ENCODE measurements at places on chromosomes 13 and 19.

DNA sequence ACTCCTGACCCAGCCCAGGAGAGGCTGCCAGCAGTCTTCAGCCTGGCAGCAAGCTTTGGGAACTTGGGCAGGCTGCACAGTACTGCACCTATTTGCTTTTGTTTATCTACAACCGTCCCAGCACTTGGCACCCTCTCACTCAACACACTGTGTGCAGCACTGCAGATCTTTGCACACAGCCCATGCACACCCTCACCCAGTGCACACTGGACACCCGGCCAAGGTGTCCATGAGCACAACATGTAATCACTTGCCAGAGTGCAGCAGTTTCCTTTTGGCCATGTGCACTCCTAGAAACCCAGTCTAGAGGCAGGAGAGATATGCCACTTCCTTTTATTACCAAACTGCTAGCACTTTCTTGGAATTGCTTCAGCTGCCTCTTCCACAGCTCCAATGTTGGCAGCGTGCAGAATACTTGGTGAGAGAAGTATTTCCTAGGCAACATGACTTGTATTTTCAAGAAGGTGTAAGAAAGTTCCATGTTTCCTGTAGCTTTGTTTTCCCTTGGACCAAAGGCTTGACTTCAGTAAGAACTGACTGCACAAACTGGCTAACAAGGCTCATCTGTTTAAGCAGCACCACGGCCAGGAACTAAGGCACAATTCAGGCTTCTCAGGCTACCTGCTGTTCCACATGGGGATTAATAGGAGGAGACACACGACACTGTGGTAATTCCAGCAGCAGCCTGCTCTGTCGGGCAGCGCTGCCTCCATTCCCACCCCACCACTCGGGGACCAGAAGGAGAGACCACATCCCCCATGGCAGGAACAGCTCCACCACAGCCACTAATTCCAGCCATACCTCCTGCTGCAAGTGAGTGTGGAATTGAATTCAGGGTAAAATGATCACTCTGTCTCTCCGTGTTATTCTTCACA is 15.3 kb downstream of the ATP7B start:
- no peak for DNase-seq

- no peak for DNase-seq
Measured at GRCh38 chr19:2549701-2550191, 73.8 kb downstream of the GADD45B start.

DNA sequence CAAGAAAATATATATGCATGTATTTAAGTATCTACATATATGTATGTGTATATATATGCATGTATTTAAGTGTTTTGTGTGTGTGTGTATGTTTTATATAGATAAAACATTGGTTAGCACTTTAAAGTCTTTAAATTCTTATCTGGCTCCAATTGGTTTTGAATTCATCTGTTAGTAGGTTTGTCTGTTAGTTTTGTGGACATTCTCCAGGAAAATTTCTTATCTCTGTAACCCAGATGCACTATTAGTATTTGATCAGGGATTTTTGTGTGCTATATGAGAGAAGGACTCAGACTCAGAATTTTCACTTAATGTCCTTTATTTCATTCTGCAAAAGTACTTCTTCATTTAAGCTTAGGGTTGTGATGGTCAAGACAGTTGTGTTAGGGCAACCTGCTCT is 103.1 kb downstream of the ITGBL1 start:
- no peak for DNase-seq

- DNase-seq: no peak
Measured at GRCh38 chr19:4375164-4376027, 25.0 kb downstream of the SH3GL1 start.

- DNase-seq: no peak
Measured at GRCh38 chr13:62280590-62280989, 864.9 kb upstream of the PCDH20 start.

- DNase-seq: no peak
Measured at GRCh38 chr19:31583148-31583547, 233.9 kb upstream of the TSHZ3 start.

DNA sequence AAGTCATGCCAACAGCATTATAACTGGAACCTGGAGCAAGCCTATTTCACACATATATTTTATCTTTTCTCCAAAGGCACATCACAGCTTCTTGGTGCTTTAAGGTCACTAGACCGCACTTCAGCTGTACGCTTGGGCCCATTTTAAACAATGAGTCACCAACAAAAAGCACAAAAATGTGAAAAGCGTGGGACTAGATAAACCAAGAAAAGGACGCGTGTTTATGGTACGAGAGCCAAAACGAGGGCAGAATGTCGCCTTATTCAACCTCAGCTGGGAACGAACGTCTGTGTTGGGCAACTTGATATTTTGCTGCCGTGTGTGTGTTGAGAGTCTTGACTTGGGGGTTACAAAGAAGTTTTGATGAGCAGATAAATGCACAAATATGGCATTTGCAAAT is 9.2 kb upstream of the EHD2 start:
- no peak for DNase-seq

GRCh38 chr19:56973713-56974555 is 133.4 kb upstream of the PEG3 start:
- DNase-seq: no peak

- DNase-seq: no peak
Measured at GRCh38 chr13:108383667-108384066, 114.1 kb downstream of the TNFSF13B start.

DNA sequence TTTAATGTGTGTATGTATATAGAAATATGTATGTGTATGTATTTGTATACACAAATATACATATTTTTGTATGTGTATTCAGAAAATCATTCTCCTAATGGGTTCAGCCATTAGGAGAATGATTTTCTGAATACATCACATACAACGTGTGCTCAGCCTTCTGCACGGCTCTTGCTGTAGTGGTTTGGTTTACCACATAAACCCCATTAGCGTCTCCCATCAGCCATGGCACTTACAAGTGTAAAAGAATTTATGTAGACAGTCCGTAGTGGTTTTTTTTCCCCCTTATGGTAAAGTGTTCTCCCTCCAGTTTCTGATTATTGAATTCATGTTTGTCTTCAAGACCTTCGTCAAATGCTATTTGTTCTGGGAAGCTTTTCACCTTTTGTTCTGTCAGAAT is 38.2 kb downstream of the ATP8A2 start:
- no peak for DNase-seq

DNA sequence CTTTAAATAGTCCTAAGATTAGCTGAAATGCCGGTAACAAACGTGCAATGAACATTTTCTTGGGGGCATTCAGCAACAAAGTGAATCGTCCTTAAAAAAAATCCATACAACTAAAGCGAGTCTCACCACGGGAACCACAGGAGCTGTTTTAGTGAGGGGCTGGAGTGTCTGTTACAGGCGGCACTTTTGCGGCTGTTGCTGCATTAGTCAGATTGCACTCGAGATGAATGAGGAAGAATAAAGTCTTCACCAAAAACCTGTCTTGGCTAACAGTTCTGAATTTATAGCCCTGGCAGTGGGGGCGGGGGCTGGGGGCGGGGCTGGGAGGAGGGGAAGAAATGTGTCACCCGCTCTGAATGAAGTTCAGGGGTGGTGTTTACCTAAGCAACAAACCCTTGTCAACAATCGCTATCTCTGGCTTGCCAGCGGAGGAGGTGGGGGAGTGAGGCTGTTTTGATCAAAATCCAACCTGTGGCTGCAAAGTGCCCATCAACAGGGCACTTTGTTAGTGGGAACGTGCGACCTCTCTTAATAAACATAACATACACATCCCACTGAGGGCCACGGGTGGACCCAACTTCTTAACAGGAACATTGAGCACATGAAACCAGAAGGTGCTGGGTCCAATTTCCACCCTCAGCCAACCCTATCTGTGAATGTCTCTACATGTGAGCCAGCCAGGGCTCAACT is 44.5 kb downstream of the RFX2 start:
- DNase-seq: peak; percentile 23

GRCh38 chr19:42198676-42199439 is 18.6 kb downstream of the DEDD2 start:
- DNase-seq: peak; percentile 87

DNA sequence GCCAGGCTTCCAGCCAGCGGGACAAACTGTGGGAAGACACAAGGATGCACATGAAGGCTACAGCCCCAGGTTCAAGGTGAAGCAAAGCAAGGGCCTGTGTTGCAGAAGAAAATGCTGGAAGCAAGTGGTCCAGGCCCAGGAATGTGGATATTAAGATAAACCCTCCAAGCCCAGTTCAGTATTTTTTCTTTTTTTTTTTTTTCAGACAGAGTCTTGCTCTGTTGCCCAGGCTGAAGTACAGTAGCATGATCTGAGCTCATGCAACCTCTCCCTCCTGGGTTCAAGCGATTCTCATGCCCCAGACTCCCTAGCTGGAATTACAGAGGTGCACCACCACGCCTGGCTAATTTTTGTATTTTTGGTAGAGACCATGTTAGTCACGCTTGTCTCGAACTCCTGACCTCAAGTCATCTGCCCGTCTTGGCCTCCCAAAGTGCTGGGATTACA is 4.4 kb downstream of the PRDX2 start:
- DNase-seq: no peak

DNA sequence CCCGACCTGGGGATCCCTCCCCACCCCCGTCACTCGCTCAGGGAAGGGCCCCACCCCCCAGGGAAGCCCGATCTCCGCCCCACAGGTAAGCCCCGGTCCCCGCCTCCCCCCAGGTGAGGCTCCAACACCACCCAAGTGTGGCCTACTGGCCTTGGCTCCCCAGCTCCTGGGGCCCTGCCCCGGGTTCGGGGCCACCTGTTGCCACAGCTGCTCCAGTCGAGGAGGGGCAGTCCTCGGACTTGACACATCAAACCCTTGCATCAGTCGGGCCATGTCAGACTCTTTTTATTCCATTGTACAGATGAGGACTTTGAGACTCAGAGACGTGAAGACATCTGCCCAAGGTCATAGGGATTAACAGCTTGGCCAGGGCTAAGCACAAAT is 512 bp downstream of the CC2D1A start:
- no peak for DNase-seq

GRCh38 chr19:15123900-15124299 is 16.7 kb downstream of the SYDE1 start:
- DNase-seq: no peak

- DNase-seq: no peak
Measured at GRCh38 chr13:74210693-74211393, 76.6 kb upstream of the KLF12 start.

GRCh38 chr19:27858981-27859581 is 1353.9 kb downstream of the UQCRFS1 start:
- no peak for DNase-seq

- DNase-seq: no peak
Measured at GRCh38 chr13:52125547-52125946, 3.3 kb downstream of the NEK5 start.

DNA sequence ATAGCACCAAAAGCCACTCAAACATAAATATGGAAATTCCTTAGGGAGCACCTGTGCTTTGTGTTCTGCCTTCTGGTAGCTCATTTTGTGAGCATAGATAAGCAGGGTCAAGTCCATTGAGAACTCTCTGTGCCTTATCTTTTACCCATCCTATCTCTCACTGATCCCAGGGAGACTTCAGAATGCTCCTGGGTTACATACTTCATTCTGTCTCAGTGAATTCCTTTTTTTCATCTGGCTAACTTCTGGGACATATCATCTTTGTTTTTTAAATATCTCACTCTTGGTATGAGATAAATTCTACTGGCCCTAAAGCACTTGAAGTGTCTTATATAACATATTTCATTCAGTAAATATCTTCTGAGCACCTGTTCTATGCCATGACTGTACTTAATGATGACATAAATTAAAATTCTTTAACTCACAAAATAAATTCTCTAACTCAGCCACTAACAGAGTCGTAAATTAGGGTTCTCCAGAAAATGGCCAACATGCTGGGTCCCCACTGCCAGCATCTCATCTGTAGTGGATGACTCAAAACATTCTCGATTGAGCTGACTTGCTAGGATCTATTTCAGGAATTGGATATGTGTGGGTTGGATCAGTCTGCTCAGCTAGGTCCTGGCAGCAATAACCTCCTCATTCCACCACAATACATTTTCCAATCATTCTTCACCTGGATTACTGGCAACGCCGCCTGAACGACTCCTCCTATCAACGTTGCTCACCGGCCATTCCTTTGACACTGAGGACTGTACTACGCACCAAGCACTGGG is 170.2 kb downstream of the FOXO1 start:
- no peak for DNase-seq

- DNase-seq: no peak
Measured at GRCh38 chr19:41918653-41919244, 9.5 kb downstream of the ERFL start.

DNA sequence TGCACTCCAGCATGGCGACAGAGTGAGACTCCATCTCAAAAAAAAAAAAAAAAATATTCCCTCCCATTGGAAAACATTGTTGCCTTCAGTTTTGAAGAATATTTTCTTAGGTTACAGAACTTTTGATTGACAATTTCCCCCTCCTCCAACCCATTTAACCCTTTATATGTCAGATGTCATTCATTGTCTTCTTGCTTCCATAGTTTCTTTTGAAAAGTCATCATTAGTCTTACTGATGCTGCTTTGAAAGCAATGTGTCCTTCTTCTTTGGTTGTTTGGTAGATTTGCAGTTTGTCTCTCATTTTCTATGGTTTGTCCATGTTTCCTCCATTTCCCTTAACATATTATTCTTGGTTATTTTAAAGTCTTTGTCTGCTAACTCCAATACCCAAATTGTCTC is 25.4 kb downstream of the ZNF558 start:
- DNase-seq: no peak

DNA sequence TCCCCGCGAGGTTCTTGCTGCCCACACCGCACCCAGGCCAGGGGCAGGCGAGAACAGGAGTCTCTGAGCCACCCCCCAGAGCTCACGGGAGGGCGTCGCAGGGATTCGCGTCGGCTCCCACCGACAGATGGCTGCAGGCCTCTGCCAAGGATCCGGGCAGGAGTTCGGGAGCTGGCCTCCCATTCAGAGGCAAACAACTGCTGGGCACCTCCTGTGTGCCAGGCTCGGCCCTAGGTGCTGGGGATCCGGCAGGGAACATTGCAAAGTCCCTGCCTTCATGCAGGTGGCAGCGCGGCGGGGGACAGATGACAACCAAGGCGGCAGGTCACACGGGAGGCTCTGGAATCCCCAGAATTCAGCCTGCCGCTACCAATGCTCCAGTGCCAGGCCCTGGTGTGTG is 25.3 kb downstream of the LRRC4B start:
- no peak for DNase-seq

DNA sequence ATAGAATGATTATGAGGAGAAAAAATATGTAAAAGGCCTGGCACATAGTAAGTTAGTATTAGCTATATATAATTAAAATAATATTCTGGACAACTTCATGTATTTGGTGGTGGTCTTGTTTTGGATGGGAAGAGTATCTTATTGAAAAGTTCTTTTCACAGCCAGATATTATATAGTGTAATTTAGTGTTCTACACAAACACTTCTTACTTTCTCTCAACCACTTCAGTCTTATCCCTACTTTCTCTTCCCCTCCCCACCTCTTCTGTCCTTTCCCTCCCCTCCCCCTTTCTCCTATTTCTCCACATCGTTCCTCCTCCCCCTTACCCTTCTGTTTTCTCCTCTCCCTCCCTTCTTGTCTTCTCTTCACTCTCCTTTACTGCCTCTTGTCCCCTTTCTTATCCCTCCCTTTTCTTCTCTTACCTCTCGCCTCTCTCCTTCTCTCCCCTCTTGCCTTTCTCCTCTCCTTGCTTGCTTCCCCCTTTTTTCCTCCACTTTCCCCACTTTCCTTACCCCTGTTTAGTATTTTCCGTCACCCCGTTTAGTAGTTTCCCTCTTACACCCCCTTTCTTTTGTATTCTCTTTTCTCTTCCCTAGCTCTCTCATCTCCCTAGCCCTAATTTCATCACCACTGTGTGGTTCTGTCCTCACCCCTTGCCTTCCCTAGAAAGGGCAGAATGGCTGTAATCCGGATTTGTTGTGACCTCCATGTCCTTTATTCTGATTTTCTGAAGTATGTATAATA is 107.2 kb upstream of the MLNR start:
- no peak for DNase-seq

All from T-cell (primary cell).